ENCODE measurements at places on chromosomes 3 and 15.

DNA sequence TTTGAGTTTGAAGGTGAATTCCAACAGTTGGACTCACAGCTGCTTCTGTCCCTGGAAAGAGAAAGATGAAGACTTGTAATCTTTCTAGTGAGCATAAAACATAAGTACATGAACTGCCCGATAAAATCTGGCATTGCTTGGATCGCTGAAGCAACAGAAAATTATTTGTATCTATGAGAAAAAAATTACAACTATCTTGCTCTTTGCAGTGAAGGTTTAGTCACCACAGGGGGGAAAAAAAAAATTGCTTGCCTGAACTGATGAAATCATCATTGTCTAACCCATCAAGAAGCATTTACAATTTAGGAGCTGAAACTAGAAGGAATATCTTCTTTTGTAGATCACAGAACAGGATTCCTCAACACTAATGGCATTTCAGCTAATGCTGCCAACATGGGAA, 20.0 kb downstream of the TMEM207 start:
- DNase-seq = peak; percentile 24

DNA sequence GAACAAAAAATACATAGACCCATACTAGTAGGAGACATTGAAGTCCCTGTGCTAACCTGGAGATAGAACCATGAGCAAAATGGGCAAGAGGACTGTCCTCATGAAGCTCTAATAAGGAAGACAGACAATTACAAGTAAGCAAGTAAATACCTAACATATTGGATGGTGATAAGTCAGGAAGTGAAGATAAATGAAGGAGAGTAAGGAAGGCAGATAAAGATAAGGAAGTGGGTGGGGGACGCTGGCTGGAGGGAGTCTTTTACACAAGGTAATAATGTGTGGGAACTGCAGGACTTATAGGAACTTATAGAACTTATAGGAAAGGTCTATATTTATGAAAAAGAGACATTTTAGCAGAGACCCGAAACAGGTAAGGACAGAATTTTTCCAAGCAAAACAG, 148.9 kb upstream of the ABI3BP start:
- DNase-seq = no peak

GRCh38 chr3:59040902-59041301, 8.9 kb downstream of the CFAP20DC start:
- DNase-seq = no peak

DNA sequence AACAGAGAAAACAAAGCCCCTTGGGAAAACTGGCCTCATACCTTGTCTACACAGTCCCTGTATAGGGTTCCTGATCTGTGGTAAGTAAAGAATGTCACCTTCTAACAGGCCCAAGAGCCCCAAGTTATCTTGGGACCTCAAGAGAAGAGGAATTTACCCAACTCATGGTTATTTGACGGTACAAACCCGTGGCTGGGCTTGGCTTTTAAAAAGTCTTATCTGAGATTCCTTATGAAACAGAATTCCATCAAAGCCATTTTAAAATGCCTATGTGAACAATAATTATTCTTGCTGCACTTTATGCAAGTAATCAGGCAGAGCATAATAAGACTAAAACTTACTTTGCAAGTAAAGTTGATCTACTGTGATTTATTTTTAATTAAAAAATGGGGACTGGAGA, 13.9 kb upstream of the SORD start:
- DNase-seq = no peak

- no peak for DNase-seq
Observed at GRCh38 chr3:195065142-195065863, 205.7 kb downstream of the XXYLT1 start.

- peak; percentile 38 for DNase-seq
Observed at GRCh38 chr15:67479781-67480505, 41.0 kb upstream of the C15orf61 start.

DNA sequence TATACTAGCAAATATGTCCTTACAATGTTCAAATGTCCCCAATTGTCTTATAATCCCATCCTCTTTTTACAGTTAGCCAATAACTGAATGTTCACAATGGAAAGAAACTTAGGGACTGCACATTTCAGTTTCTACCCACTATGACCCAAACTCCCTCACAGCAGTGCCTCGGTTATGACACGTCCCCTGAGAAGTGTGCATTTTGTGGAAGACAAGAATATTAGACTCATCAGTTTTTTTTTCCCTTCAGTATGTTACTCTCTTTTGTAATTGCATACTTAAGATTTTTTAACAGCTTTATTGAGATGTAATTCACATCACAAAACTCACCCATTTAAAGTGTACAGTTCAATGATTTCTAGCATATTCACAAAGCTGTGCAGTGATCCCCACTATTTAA, 64.8 kb downstream of the IGF2BP2 start:
- DNase-seq = no peak

DNA sequence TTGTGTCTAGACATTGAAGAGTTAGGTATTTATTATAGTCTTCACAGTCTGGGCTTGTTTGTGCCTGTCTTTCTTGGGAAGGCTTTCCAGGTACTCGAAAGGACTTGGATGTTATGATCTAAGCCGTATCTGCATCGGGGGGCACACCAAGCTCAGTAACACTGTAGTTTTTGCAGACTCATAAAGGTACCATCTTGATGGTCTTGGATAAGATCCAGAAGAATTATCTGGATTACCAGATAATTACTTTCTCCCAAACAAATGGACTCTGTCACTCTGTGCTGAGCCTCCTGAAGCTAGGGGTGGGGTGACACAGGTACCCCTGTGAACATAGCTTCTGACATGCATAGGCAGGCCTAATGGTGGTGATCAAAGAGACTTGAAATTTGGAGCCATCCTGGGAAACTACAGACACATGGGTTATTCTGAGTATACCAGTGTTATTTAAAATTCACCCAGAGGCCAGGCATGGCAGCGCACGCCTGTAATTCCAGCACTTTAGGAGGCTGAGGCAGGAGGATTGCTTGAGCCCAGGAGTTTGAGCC, 238.6 kb upstream of the TPM1 start:
- DNase-seq = no peak

DNA sequence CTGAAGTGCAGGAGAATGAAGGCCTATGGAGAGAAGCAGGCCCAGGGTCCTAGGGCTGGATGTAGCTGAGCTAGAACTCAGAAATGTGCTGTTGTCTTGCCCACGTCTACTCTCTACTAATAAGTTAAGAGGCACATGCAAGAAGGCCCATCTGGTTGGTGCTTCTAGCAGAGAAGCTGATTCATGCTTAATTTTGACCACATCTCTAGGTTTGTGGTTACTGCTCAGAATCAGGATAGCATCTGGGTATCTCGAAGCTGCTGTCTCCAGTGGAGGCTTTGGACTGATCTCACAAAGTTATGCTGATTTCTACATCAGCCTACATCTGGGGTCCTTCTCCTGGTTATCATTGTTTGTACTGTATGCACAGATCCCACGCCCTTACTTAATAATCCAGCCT, 87.3 kb downstream of the CACNA1D start:
- peak; percentile 1 for DNase-seq

DNA sequence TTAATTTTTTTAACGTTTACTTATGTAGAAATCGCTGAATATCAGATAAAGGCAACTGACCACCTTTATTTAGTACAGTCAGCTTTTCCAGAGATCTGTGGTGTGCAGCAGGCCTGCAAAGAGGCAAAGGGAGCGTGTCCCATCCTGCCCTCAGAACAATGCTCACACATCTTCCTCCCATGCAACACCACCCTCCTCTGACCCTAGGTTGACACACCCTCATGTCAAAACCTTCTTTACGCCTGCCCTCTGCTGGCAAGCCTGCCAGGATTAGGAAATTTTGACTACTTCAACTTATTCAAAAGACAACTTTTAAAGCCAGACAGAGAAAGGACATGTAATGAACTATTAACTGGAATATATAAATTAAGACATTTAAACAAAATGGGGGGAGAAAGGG, 513.7 kb downstream of the FOXP1 start:
- no peak for DNase-seq

DNA sequence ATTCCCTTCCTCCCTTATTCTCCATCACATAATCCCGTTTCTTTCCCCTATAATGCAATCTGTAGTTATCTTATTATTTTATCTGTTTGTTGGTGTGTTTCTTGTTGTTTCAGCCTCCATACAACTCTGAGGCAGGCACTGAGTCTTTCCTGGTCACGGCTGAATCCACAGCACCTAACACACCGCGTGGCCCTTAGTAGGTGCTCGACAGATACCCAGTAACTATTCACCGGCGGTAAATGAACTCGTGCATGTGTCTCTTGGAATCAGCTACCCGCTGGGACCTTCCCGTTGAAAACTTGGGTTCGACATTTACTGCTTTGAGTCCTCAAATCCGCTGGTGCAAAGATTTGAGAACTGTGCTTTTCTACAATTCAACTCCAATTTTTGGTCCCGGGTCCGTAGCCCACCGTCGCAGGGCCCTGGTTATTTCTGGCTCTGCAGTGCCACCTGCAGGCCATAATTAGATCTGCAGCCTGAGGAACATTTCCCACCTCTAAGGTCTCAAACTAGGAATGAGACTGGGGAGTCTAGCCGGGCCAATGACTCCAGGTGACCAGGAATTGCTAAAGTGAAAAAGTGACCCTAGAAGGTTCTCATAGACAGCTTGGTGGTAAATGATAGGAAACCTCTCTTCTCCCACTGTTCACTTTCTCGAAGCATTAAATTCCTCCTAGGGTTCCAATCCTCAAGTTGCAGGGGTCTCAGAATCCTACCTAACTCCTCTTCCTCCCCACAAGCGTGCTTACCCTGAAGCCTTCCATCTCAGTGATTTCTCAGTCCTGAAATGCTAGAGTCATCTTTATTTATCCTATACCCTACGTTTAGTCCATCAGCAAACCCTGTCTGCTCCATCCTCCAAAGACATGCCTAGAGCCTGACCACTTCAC, 40.0 kb upstream of the TRH start:
- DNase-seq = peak; percentile 28

- peak; percentile 26 for DNase-seq
Observed at GRCh38 chr3:58350627-58351013, 17.9 kb downstream of the PXK start.

GRCh38 chr3:172626021-172626640, 84.7 kb downstream of the NCEH1 start:
- peak; percentile 68 for DNase-seq

DNA sequence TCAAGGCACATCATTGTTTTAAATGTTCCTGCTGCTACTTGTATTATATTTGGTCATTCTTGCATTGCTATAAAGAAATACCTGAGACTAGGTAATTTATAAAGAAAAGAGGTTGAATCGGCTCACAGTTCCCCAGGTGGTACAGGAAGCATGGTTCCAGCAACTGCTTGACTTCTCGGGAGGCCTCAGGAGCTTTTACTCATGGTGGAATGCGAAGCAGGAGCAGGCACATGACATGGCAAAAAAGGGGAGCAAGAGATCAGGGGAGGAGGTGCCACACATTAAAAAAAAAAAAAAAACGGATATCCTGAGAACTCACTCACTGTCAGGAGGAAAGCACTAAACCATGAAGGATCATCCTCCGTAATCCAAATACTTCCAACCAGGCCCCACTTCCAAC, 286.9 kb upstream of the PLSCR5 start:
- DNase-seq = no peak
